Small intestine (tissue), 16 donors: ENCODE measurements at places on chromosomes 3 and 15. TPM values are rescaled to one million over a fixed set of nuclear protein-coding genes. Genes with fewer than 3 reads are reported as not detected.

GRCh38 chr15:75661756-75662140 lies 14.0 kb downstream of the SNX33 start:
- H3K4me3 ChIP-seq: no peak overlapping the region
- no peak for DNase-seq
- H3K36me3 ChIP-seq: peaks cover 58% of the 10 kb centered on the region
- no peaks in the 10 kb centered on the region for H3K27me3 ChIP-seq
- peaks cover 37% of the 10 kb centered on the region for H3K4me1 ChIP-seq

DNA sequence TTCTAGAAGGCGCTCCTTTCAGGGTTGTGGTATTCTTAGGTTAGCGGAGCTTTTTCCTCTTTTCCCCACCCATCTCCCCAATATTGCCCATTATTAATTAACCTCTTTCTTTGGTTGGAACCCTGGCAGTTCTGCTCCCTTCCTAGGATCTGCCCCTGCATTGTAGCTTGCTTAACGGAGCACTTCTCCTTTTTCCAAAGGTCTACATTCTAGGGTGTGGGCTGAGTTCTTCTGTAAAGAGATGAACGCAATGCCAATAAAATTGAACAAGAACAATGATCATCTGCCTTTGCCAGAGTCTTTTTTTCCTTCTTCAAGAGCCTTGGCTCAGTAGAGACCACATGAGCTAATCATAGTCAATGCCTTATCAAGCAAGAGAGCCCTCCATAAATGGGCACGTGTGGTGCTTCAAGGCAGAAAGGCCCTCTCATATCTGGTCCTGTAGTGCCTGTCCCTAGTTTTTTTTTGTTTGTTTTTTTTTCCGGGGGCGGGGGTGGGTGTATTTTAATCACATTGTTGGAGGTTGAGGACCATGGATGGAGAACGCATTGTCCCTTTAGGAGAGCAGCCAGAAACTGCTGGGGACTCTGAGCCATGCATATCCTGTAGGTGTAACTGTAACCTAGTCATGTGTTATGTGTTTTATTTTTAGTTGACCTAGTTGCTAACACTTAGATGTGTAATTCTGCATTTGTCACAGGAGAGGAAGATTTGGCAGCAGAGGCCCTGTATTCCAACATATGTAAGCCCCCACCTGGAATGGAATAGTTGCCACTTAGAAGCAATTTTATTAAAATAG lies 64.7 kb upstream of the ACAD9 start:
- H3K4me3 ChIP-seq: no peak overlapping the region
- no peak for DNase-seq
- H3K27ac ChIP-seq: no peak overlapping the region
- H3K36me3 ChIP-seq: peaks cover 22% of the 10 kb centered on the region

- H3K4me3 ChIP-seq: no peak overlapping the region
- H3K27ac ChIP-seq: no peak overlapping the region
- no peaks in the 10 kb centered on the region for H3K27me3 ChIP-seq
- no peaks in the 10 kb centered on the region for H3K4me1 ChIP-seq
Measured at GRCh38 chr3:128423525-128424147, 43.1 kb downstream of the DNAJB8 start.

DNA sequence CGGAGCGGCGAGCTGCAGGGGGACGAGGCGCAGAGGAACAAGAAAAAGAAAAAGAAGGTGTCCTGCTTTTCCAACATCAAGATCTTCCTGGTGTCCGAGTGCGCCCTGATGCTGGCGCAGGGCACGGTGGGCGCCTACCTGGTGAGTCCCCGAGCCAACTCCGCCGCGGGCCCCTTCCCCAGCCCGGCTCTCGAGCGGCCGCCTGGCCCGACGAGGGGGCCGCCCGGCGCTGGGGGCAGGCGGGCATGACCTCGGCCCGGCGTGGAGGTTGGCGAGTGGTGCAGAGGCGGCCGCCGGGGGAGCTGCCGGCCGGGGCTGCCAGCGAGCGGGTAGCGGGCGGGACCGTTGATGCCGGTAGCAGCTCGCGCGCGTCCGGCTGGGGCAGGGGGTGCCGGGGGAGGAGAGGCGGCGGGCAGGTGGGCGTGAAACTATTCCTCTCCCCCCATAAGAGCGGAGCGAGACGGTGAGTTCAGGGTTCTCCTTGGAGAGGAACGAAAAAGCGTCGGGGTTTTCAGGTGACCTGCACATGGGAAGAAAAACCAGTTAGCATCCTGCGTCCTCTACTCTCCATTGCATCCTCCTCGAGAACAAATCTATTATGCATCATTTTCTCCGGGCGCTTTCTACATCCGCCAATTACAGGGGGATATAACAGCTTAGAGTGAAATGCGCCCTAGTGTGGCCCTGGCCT lies 585 bp downstream of the SLCO3A1 start:
- H3K4me1 ChIP-seq: peaks cover 8% of the 10 kb centered on the region
- peak overlapping the region; percentile 28 for H3K4me3 ChIP-seq
- H3K27ac ChIP-seq: peak overlapping the region; percentile 60
- peaks cover 3% of the 10 kb centered on the region for H3K27me3 ChIP-seq

DNA sequence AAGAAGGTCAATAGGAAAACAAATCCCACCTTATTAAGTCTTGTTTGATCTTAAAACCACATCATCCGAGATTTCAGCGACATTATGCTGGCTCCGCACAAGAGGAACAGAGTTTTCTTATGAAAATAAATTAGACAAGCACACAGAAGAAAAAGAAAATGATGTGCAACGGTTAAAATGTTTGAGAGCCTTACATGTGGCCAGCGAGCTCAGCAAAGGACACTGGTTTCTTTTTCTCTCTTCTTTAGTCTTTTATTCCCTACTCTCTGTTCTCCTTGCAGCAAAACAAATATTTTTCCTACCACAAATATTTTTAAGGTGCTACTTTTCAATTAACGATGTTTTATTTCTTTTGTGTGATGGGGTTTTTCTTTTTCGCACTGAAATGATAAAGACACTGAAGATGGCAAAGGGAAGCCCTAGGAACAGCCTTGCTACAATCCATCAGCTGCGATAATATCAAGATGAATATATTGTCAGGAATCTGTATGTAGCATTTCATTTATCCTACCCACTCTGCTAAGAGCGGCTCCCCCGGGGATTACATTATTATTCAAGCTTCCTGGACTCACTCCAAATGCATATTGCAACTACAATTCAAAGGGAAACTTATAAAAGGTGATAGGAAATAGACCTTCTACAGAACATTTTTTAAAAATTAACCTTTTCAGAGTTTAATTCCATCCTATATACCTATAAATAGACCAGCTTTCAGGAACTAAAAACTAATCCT lies 72.9 kb downstream of the ANXA2 start:
- no peaks in the 10 kb centered on the region for H3K27me3 ChIP-seq
- no peak for DNase-seq
- no peaks in the 10 kb centered on the region for H3K4me1 ChIP-seq
- H3K4me3 ChIP-seq: no peak overlapping the region
- H3K36me3 ChIP-seq: no peaks in the 10 kb centered on the region

DNA sequence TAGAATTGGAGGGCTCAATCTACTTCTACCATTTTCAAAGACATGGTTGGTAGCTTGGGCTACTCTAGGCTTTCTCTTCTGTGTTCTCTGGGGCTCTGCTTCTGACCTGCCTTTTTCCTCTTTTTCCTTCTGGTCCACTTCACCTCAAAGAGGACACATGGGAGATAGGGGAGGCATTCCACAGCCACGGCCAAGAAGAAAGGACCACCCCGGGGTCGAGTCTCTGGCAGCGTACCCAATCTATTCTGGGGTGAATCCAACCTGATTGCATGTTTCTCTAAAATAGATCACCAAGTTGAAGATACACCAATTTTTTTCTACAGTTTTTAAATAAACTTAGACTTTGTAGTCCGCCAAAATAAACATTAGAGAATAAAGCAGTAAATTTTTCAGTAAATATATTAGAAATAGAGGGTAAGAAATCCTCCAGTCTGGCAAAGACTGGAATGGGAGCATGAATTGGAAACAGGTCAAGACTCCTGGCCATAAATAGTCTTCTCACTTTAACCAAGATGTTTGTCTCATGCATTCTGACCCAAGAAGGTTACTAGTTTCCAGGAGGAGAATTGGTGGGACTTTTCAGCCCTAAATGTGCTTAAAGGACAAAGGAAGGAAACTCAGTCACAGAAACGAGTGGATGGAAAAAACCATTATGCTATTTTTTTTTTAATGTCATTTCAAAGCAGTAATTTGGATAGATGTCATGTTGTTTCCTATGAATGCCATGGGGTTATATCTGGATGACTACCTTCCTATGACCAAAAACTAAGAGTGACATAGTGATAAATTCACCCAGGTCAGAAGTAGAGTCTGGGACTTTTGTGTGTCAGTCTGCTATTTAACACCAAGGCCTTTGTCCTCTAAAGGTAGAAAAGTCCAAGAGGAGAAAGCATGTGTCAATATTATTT lies 71.3 kb upstream of the PHLDB2 start:
- peak overlapping the region; percentile 12 for H3K27ac ChIP-seq
- no peaks in the 10 kb centered on the region for H3K27me3 ChIP-seq
- H3K4me1 ChIP-seq: no peaks in the 10 kb centered on the region

ALDH1L1 gene
- 0.27 TPM for polyA plus RNA-seq

DNA sequence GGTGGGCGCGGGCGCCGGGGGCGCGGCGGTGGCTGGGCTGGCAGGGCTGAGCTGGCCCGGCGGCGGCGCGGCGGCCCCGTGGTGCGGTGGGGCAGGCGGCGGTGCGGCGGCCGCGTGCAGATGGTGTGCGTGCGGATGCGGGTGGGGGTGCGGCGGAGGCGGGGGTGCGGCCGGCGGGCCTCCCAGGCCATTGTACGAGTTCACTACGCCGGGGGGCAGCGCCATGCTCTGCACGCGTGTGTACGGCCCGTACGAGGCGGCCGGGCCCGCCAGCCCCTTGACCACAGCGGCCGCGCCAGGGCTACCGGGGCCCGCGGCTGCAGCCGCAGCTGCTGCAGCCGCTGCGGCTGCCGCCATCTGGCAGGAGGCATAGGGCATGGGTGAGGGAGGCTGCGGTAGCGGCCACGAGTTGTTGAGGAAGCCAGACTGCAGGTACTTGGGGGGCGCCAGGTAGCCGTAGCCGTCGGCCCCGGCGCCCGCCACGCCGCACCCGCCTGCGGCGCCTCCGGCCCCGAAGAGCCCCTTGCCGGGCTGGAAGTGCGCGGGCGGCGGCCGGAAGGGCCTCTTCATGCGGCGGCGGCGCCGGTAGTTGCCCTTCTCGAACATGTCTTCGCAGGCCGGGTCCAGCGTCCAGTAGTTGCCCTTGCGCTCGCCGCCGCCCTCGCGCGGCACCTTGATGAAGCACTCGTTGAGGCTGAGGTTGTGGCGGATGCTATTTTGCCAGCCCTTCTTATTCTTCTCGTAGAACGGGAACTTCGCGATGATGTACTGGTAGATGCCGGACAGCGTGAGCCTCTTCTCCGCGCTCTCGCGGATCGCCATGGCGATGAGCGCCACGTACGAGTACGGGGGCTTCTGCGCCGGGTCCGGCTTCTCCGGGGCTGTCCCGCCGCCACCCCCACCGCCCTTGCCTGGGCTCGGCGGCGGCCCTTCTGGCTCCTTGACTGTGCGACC lies 951 bp downstream of the FOXL2 start:
- peaks cover 64% of the 10 kb centered on the region for H3K27me3 ChIP-seq
- H3K36me3 ChIP-seq: no peaks in the 10 kb centered on the region
- peaks cover 12% of the 10 kb centered on the region for H3K4me1 ChIP-seq
- peak; percentile 38 for DNase-seq

GRCh38 chr3:14248849-14249523 lies 70.4 kb downstream of the LSM3 start:
- H3K4me1 ChIP-seq: no peaks in the 10 kb centered on the region
- no peaks in the 10 kb centered on the region for H3K27me3 ChIP-seq
- no peak overlapping the region for H3K27ac ChIP-seq
- H3K36me3 ChIP-seq: no peaks in the 10 kb centered on the region
- DNase-seq: no peak

GRCh38 chr3:178054471-178054870 lies 481.8 kb upstream of the KCNMB2 start:
- H3K4me1 ChIP-seq: no peaks in the 10 kb centered on the region
- no peaks in the 10 kb centered on the region for H3K27me3 ChIP-seq
- DNase-seq: no peak
- no peaks in the 10 kb centered on the region for H3K36me3 ChIP-seq
